Stimulated activated CD8-positive, alpha-beta memory T cell treated with anti-CD3 and anti-CD28 coated beads, Interleukin-12 subunit alpha, Interleukin-12 subunit beta, amount 100 ng/mL, for 1 hour (primary cell): ENCODE measurements at places on chromosomes 1 and 21.

DNA sequence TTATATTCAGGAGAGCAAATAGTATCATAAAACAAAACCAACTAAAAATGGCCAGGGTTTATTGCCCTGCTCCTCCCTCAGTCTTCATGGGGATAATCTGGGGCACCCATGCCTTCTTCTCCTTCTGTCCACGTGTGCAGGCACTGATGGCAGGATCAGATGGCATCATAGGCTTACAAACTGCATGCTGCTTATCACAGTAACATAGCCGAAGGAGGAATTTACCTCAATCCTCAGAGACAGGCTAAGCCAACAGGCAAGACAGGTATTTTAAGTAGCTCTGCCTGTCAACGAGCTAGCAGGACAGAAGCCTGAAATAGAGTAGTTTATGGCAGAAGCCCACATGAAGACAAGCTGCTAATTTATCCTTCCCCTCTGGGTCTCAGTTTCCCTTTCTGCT is 9.4 kb downstream of the LAMB3 start:
- DNase-seq: no peak

DNA sequence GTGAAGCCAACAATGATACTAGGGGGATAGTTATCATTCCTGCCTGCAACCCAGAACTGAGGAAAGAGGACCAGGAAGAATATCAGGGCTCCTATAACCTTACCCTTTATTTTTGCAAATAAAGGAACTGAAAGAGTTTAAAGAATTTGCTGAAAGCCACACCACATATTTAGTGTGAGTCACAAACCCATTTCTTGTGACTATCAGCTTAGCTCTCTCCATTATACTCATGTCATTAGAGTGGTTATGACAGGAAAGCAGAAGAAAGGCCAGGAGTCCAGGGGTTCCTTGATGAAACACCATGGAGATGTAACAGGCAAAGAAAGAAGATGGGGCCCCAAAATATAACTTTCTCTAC is 141.1 kb upstream of the SAMSN1 start:
- DNase-seq: no peak

DNA sequence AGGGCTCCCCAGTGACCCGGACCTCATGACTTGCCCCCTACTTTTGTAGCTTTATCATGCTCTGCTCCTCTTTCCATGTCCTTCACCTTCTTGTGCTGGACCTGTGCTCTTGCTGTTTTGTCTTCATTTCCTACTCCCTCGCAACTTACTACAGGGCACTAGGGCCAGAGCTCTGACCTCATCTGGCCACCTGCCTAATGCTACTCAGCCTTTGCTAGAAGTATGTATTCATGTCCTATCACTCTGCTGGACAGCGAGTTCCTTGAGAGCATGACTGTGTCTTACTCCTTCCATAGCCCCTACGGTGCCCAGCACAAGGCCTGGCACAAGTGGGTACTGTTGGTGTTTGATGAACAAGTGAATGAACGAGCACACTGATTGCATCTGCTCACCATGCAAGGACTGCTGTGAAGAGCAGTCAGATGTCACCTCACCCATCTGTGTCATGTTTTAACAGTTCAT is 1.9 kb downstream of the MTFR1L start:
- no peak for DNase-seq

DNA sequence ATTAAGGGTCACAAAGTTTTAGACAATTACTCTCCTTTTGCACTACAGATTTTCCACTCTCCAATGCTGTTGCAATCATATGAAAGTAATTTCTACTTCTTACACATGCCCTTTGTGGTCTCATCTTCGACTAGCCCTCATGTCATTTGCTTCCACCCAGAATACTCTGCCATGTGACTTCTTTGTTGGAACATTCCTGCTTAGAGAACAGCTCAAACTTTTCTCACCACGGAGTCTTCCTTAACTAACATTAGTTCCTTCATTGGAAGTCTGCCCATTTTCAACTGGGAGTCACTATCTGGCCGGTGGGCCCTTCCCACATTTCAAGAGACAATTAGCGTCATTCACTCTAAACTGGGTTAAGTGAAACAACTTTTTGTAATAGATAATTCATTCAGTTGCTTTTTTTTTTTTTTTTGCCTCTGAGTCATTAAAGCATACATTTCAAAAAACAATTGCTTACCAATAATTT is 142.6 kb upstream of the PALMD start:
- DNase-seq: no peak
